ENCODE measurements at places on chromosomes 6 and 20. TPM values are rescaled to one million over a fixed set of nuclear protein-coding genes. Genes with fewer than 3 reads are reported as not detected.

DNA sequence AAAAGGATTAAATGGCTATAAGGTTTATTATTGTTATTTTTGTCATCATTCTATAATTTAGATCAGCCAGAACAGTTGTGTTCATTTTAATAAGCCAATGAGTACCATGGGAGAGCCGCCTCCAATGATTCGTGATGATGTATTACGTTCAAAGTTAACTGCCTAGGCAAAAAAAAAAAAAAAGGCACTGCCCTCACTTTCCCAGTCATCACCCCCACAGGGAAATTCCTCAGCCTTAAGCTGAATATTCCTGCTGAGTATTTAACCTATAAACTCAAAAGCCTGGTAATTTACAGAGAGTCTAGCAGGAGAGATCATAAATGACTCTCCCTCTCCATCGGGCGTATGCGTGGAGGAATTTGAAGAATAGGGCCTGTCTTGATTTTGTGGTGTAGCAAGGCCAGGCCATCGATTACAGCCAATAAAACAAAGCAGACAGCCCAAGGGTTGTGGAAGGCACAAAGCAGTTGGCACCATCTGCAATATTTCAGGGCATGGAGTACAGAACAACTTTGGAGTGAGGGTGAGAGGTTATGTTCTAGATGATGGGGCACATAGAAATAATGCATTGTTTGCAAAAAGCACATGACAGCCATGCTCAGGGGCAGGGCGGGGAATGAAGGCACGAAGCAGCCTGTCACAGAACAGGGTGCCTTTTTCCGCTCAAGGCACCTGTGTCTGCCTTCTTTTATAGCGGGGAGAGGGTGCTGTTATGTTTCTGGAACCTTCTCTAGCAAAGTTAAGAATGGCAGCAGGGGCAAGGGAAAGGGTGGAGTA lies 138.2 kb upstream of the DTNBP1 start:
- DNase-seq = no peak

GRCh38 chr6:23905133-23905815 lies 220.7 kb upstream of the NRSN1 start:
- DNase-seq = no peak

GRCh38 chr6:37752718-37753117 lies 55.0 kb upstream of the MDGA1 start:
- DNase-seq = no peak

DNA sequence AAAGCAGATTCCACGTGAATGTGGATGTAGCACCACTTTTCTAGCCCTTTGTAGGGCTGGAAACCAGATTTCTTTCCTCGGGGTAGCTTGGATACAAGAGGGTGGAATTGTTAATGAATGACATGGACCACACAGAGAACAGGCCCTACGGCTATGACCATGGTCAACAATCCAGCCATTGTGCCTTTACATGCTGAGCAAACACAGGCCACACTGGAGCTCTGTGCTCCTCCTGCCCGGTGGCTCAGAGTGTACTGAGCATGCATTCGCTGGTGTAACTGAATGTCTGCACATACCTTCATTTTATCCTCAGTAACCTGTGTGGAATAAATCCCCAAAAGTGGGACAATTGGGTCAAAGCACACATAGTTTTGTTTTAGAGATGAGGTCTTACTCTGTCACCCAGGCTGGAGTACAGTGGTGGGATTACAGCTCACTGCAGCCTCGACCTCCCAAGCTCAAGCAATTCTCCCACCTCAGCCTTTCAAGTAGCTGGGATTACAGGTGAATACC lies 32.8 kb downstream of the LRP11 start:
- DNase-seq = no peak

- no peak for DNase-seq
These were observed 617.6 kb downstream of the COL12A1 start for GRCh38 chr6:74588094-74588832.

GRCh38 chr6:17416806-17417205 lies 23.4 kb downstream of the CAP2 start:
- no peak for DNase-seq

GRCh38 chr6:137487869-137488149 lies 6.4 kb downstream of the OLIG3 start:
- no peak for DNase-seq

DNA sequence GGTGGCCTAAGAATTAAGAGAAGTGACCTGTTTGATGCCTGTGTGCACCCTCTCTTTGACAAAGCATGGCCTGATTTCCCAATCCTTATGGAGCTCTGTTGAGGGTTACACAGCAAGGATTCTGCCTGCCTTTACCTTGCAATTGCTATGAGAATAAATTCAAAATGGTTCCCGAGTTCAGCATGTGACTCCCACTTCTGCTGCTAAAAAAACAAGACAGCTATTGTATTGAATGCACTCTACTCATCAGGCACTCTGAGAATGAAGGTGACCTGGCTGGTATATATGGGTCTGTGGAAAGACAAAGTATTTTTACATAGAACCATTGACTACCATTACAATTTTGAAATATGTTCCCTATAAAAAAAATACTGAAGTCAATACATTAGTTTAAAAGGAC lies 190.3 kb downstream of the ATXN1 start:
- no peak for DNase-seq

- peak; percentile 86 for DNase-seq
These were observed 114.5 kb downstream of the SLC22A3 start for GRCh38 chr6:160462551-160463109.

DNA sequence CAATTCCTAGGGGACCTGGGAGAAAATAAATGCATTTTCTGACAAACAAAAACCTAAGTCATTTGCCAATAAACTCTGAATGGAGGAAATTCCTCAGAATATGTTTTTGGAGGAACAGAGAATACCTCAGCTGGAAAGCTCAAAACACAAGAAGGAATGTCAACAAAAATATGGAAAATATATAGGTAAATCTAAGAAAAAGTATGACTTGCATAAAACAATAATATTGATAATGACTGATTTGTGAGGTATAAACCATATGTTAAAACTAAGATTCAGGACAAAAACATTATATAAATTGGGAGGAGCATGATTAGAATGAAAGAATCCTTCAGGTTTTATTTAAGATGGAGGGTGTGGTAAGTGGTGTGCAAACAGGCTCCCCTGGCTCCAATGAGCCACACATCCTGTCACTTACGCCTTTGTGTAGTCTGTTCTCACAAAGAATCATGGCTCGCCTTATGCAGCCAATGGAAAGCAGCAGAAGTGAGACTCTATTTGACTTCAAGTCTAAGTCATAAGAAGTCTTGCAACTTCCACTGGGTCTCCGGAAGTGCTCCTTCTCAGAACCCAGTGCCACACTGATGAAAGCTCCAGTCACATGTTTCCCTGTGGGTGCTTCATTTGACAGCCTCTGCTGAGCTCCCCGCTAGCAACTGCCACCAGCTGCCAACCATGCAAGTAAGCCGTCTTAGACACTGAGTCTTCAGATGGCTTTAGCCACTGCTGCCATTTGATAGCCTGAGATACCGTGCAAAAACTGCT lies 8.1 kb downstream of the CFAP61 start:
- peak; percentile 14 for DNase-seq

GRCh38 chr20:23823621-23824324 lies 2.8 kb downstream of the CST2 start:
- DNase-seq = no peak

- DNase-seq = no peak
These were observed 47.3 kb downstream of the LY86 start for GRCh38 chr6:6635869-6636268.

DNA sequence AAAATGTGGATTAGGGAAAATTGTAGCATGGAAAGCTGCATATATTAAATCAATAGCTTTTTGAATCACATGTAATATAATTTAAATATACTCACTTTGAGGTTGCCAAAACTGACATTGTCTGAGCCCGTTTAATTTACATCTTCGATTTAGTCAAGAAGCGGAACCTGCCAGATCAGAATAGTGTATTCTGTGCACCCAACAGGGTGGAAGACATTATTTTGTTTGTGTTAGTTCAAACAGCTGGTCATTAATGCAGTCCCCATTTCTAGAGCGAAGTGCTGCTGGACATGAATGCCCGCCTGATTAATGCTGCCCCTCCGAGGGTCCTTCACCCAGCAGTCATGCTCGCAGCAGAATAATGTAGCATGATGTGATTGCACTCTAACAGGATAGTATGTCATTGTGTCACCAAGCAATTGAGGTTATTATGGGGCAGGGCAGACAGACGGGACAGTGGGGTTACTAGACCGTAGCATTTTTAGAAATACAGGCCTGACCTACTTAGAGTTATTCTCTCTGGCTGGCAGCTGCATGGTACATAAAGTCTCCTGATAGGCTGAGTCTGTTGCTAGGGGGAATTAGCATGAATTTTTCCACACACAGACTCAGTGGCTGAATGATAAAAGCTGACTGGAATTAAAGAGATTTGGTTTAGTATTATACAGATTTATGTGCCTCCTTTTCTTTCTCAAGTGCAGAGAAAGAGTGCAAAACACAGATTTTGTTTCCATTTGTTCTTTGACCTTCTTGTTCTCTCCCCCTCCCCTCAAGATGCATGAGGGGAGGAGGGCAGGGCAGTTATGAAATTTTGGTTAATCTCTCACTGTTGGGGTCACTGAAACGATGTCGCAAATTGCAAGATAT lies 147.1 kb downstream of the PRL start:
- no peak for DNase-seq

DNA sequence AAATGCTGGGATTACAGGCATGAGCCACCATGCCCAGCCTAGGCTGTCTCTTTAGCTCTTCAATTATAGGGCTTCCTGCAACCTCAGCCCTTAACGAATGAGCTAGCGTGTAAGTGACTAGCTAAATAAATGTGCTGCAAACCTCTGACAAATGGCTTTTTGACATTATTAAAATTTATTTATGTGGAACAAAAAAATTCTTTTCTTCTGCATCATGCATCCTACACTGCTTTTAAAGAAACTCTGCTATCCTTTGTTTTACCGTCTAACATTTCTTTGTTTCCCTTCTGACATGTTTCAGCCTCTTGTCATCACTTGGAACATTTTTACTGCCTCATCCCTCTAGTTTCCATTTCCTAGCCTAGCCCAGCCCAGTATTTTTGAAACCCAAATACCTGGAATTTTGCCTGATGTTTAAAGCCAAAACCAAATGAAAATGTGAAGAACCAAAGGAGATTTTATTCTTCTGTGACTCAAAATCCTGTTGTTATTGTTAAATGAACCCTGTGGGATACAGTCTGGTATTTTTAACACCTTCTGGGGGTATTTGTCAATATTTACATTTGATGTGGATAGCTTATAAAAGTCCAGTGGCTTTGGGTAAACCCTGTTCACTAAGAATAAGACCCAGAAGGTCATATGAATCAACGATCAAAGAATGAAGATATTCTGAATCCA lies 9.5 kb downstream of the NT5E start:
- DNase-seq = no peak

GRCh38 chr6:45666846-45667245 lies 289.1 kb upstream of the SUPT3H start:
- no peak for DNase-seq

DNA sequence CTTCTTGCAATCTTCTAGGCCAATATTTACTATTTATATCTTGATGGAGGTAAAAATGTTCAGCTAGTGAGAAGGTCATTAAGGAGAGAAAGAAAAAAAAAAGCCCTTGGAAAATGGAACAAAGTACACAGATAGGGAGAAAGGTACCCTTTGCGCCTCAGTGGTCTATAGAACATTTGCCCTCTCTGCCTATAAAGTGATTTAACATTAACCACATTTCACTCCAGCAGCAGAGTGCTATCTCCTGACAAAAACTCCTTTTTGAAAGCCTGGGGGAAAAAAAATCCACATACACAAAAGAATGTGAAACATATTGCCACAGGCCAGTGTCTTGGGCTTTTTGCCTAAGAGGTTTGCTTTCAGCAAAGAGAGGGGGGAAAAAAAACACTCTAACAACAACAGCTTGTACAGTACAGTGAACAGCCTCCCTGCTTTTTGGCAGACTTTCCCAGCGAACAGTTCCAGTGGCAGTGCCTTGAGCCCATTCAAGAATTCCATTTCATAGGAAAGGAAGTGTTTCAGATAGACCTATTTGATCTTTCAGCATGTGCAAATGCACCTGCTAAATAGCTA lies 695 bp downstream of the ARHGAP18 start:
- DNase-seq = no peak

GRCh38 chr6:82381278-82381677 lies 17.7 kb downstream of the TPBG start:
- DNase-seq = no peak

- DNase-seq = no peak
These were observed 100.6 kb downstream of the RAMACL start for GRCh38 chr6:166485651-166486535.

DNA sequence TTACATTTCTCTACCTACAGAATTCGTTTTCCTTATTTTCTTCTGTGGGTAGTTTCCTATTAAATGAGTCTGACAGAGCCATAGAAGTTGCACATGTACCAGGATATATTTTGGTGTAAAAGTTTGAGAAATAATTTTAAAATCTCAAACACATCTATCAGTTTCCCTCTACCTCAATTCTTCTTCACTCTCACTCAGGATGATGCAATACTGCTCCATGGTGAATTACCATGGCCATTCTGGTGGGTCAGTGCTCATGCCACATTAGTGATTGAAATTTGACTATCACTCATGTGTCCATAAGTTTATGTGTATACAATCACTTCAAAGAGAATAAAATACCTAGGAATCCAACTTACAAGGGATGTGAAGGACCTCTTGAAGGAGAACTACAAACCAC lies 151.7 kb downstream of the ARHGAP18 start:
- DNase-seq = no peak

DNA sequence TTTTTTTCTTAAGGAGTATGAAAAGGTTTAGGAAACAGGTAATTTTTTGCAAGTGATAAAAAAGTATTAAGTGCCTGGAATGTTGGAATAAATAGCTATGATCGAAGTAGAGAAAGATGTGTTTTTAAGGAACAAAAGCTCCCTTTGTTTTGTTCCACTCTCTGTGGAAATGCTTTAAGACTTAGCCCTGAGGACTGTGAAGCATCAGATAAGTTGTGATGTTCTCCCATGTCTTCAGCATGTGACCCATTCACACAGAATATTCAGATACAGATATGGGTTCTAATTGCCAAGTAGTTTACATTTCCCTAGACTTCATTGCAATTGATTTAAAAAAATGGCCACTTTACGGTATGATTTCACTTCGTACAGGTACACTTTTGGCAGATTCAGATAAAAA lies 80.6 kb downstream of the KCNQ5 start:
- no peak for DNase-seq

GRCh38 chr6:111789598-111789997 lies 83.7 kb downstream of the FYN start:
- no peak for DNase-seq

- DNase-seq = peak; percentile 65
These were observed 3.1 kb downstream of the MTCL3 start for GRCh38 chr6:127515794-127516661.

SIRPG gene
- total RNA-seq = 90.1 TPM

LKAAEAR1 gene
- 0.44 TPM for total RNA-seq

ZSCAN23 gene
- total RNA-seq = 1.7 TPM

ABHD16B gene
- total RNA-seq = not detected

TTBK1 gene
- total RNA-seq = 0.12 TPM

OOEP gene
- total RNA-seq = 0.57 TPM

PAX1 gene
- total RNA-seq = not detected

PRL gene
- total RNA-seq = not detected

OR10C1 gene
- total RNA-seq = not detected

MTCH1 gene
- 107 TPM for total RNA-seq

GSTA2 gene
- not detected for total RNA-seq

HLA-G gene
- total RNA-seq = 1.3 TPM

LHFPL5 gene
- not detected for total RNA-seq

Measured in activated CD4-positive, alpha-beta T cell treated with anti-CD3 and anti-CD28 coated beads, Interleukin-2, amount 10 ng/mL, durations not matched to agents 7 days and 5 days (primary cell).